Stimulated activated CD8-positive, alpha-beta memory T cell treated with anti-CD3 and anti-CD28 coated beads, Interleukin-15, amount 100 ng/mL, for 48 hours (primary cell): ENCODE measurements at places on chromosomes 7 and 10.

DNA sequence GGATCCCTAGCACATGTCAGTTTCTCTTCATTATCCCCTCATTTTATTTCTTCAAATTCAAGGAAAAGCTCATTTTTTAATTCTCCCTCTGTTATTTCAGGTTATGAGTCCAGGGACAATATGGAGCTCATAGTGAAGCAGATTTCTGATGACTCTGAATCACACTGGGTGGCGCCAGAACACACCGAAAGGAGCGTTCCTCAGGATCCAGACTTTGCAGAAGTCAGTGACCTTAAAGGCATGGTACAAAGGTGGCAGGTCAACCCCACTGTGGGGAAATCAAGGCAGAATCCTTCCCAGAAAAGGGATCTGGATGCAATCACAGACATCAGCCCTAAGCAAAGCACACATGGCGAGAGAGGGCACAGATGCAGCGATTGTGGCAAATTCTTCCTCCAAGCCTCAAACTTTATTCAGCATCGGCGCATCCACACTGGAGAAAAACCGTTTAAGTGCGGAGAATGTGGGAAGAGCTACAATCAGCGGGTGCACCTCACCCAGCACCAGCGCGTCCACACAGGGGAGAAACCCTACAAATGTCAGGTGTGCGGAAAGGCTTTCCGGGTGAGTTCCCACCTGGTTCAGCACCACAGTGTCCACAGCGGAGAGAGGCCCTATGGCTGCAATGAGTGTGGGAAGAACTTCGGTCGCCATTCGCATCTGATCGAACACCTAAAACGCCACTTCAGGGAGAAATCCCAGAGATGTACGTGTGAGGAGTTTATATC lies 21.4 kb downstream of the ZKSCAN5 start:
- DNase-seq: no peak

GRCh38 chr7:78153285-78153684 lies 354.7 kb downstream of the PHTF2 start:
- DNase-seq: no peak

DNA sequence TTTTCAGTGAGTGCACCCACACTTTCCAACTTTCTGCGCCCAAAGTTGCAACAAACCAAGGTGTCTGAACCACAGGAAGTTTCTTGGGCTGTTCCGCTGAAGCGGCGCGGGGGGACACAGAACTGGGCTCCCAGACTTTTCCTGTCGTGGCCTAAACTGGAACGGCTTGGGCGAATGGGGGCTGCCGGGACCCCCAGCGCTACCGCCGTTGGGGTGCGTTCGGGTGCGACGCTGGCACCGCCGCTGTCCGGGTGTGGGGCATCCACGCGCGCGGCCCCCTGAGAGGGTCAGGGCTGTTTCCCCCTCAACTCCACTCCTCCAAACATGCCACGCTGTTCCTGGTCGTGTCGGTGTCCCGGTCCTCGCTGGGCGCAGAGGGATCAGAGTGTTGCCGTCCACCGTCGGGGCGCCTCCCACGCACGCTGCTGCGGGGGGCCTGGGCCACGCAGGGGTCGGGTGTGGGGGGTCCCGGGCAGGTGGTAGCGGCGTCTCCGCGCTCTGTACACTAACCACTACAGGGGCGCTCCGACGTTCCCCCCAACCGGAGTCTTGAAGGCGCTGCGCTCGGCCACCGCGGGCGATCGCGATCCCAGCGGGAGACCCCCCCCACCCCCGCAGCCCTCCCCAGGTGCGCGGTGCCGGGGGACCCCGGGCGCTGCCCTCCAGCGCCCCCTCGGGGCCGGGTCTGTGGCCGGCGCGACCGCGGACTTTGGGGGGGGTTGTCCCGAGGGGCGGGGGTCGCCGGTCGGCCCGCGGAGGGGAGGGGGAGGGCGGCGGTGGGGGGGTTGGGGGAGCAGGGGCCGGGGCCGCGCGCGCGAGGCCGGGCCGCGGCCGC lies 2.2 kb upstream of the CUX1 start:
- DNase-seq: peak; percentile 42

GRCh38 chr10:94156453-94156852 lies 162.7 kb downstream of the PLCE1 start:
- no peak for DNase-seq

GRCh38 chr7:118349604-118350003 lies 125.1 kb downstream of the ANKRD7 start:
- DNase-seq: no peak

GRCh38 chr10:49331431-49331830 lies 32.5 kb downstream of the C10orf71 start:
- DNase-seq: no peak

DNA sequence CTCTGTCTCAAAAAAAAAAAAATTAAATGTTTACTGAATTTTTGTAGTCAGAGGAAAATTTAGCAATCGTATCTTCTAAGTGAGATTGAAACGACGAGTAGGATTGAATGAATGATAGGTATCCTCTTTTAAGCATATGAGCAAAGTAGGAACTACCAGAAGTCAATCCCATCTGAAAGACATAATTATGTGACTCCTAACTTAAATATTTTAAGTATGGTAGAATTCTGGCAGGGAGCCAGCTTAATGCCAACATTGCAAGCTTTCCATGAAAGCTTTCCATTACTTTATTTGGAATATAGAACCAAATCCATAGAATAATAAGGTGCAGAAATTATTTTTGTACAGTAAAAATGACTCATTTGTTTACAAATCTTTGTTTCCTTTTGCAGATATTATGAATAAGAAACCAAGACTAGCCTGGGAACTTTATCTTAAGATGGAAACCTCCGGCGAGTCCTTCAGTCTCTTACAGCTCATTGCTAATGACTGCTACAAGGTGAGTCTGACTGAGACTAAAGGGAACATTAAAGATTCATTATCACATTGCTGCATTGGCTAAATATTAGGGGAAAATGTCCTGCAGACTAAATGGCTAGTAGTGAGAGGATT lies 50.2 kb upstream of the UBN2 start:
- DNase-seq: no peak

- DNase-seq: no peak
Observed at GRCh38 chr7:77734659-77735421, 38.6 kb downstream of the RSBN1L start.
